Chondrocyte (in vitro differentiated cells): ENCODE measurements at places on chromosomes 16 and 17. TPM values are rescaled to one million over a fixed set of nuclear protein-coding genes. Genes with fewer than 3 reads are reported as not detected.

DNA sequence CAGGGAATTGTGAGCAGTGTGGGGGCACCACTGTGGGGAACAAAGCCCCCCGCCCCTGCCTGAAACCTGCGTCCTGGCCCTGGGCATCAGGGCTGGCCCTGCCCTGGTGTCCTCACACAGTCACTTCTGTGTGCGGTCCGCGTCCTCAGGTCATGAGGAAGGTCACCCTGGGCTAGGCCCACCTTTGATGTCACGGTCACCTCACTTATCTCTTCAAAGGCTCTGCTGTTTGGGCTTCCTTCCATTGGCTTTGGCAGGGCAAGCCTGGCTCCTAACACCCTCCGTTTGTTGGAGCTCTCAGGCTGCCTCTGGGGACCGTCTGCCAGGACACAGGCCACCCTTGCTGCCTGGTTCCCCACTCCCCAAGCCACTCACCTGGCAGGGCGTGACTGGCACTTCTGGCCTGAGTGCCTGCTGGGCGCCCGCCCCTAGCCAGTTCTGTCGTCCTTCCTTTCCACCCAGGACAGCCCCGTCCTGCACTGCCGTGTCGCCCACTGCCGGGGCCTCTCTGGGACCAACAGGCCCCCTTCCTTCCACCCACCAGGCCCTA lies 8.8 kb downstream of the CENPX start:
- H3K36me3 ChIP-seq, result no peaks in the 10 kb centered on the region
- no peak overlapping the region for H3K27ac ChIP-seq
- no peaks in the 10 kb centered on the region for H3K27me3 ChIP-seq
- H3K4me3 ChIP-seq, result no peak overlapping the region
- no peak for DNase-seq
- no peaks in the 10 kb centered on the region for H3K4me1 ChIP-seq

- no peak overlapping the region for H3K4me3 ChIP-seq
- DNase-seq, result no peak
- no peaks in the 10 kb centered on the region for H3K4me1 ChIP-seq
These were observed 22.5 kb upstream of the DYNLL2 start for GRCh38 chr17:58060596-58061191.

- H3K4me1 ChIP-seq, result peaks cover 11% of the 10 kb centered on the region
- no peak for DNase-seq
- H3K4me3 ChIP-seq, result no peak overlapping the region
- no peaks in the 10 kb centered on the region for H3K27me3 ChIP-seq
- peak overlapping the region; percentile 32 for H3K27ac ChIP-seq
These were observed 52.9 kb downstream of the TTC19 start for GRCh38 chr17:16052486-16052885.

SLC52A1 gene
- total RNA-seq, result not detected in 3 replicates

DNA sequence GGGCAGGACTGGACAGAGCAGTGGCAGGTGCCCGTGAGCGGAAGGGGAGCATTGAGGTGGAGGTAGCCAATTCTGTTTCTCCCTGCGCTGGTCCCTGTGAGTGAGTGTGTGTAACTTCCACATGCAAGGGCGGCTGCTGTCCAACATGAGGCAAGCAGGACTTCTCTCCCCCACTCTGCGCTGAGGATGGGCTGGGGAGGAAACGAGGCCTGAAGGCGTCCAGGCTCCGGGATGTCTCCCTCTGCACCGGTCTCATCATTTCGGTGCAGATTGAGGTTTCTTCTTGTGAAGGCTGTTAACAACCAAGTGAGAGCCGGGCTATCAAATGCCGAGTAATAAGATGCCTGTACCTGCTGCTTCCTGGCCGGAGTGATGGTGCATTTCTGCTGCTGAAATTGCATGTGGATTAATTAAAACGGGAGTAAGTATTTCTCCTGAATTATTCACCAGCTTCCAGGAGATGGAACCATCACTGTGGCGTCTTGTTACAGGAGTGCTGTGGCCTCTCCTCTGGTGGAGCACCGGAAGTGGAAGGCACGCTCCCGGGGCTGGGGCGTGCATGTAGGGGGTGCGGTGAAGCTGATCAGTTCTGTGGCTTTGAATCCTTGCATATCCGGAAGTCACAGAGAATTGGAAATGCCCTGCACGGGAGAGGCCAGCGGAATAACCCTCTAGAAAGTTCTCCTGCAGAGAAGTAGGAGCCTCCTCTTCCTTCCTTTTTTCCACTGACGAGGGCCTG lies 41.7 kb upstream of the MGAT5B start:
- no peaks in the 10 kb centered on the region for H3K4me1 ChIP-seq
- peaks cover 29% of the 10 kb centered on the region for H3K27me3 ChIP-seq
- H3K4me3 ChIP-seq, result no peak overlapping the region
- peaks cover 2% of the 10 kb centered on the region for H3K36me3 ChIP-seq

SRL gene
- total RNA-seq, result not detected in 3 replicates

DNA sequence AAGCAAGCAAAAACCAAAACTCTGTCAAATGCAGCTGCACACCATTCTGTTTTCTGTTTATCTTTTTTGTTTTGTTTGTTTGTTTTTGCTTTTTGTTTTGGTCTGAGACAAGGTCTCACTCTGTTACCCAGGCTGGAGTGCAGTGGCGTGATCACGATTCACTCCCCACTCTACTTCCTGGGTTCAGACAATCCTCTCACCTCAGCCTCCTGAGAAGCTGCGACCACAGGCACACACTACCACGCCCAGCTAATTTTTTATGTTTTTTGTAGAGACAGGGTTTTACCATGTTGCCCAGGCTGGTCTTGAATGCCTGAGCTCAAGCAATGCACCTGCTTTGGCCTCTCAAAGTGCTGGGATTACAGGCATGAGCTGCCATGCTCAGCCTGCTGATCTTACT lies 19.3 kb upstream of the SLFN13 start:
- DNase-seq, result no peak
- H3K4me3 ChIP-seq, result no peak overlapping the region

DNA sequence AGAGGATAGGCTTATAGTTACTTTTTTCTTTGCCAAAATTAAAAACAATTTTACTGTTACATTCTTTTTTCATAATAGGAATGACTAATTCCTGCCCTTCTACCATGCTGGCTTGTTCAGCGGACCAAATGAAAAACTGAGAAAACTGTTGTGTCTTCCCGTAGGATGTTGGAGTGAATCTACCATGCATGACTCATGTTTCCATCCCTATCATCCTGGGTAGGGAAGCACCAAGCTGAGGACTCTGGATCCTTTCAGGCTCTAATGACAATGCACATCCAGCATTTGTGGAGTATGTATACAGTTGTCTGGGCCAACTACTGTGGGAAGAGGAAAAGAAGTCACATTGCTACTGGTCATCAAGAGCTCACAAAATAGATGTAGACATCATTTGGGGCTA lies 41.1 kb upstream of the DHX8 start:
- H3K36me3 ChIP-seq, result no peaks in the 10 kb centered on the region
- no peak for DNase-seq
- H3K27ac ChIP-seq, result peak overlapping the region; percentile 18
- H3K4me1 ChIP-seq, result peaks cover 30% of the 10 kb centered on the region
- no peak overlapping the region for H3K4me3 ChIP-seq

DNA sequence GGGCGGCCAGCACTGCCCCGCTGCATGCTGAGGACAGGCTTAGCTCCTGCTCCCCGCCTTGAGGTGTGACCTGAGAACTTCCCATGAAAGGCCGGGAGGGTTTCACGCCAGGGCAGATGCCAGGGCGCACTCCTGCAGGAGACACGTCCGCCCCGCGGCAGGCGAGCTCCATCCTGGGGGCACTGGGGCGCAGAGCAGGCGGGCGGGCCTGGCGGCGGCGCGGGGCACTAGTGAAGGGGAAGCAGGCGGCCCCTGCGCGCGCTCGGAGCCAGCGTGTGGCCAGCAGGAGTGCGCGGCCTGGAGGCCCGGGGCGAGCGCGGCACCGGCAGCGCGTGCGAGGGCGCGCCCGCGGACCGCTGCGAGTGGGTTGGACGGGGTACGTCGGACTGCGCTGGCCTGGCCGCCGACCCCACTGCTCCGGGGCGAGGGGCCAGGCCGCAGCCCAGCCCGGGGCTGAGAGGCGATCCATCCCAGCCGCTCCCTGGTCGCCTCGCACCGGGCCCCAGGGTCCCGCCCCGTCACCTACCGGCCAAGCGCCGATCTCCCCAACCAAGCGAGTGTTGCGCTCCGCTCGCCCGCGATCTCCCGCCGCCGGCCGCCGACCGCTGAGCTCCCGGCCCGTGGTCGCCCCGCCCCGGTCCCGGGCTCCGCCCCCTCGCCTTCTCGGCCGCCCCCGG lies at the start of gene MAP3K14:
MAP3K14 (minus strand) TSS at position 587 of the 677 bp plus-strand sequence. CDS start 26,275 bp downstream, outside the sequence.
- H3K27me3 ChIP-seq, result no peaks in the 10 kb centered on the region
- peak within 1 kb of the TSS; percentile 93 for H3K27ac ChIP-seq
- DNase-seq, result peak; percentile 94
- H3K4me1 ChIP-seq, result peaks cover 89% of the 10 kb centered on the region
- H3K36me3 ChIP-seq, result no peaks in the 10 kb centered on the region

DNA sequence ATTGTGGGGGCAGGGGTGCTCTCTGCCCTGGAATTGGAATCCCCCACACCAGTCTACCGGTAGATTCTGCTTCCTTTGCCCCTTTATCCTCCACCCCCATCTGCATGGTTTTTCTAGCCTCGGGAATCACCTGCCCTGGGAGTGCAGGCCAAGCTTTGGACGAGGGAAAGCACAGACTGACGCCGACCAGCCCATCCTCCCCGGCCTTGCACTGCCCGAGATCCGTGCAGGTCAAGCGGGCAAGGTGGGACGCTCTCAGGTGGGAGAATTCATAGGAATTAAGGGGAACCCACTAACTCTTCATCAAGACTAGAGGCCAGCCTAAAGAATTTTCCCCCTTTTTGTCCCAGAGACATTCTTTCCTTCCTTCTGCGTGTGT lies 9.9 kb upstream of the HOXB13 start:
- no peak for DNase-seq
- H3K27ac ChIP-seq, result no peak overlapping the region
- no peak overlapping the region for H3K4me3 ChIP-seq
- H3K27me3 ChIP-seq, result peaks cover 92% of the 10 kb centered on the region

TRIM72 gene
- total RNA-seq, result not detected in 3 replicates

DNA sequence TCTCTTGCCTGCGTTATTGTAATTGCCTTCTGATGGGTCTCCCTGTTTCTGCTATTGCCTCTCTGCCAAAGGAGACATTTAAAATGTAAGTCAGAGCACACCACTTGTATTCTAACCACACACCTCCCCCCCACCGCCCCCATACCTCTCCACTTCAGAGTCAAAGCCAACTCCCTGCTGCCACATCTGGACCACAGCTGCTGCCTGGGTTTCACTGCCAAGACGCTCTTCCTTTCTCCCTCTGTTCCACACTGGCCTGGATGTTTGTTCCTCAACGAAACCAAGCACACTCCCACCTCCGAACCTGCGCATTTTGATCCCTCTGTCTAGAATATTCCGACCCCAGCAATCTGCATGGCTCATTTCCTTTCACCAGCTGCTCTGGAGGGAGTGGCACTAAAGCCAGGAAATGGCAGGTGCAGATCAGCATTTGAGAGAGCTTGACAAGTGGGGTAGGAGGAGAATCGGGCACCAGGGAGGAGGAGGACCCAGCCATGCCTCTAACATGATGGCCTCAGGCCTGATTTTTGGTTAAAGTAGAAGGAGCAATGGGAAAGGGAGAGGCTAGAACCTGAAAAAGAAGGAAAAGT lies 92.4 kb upstream of the HS3ST2 start:
- no peak overlapping the region for H3K27ac ChIP-seq
- H3K4me1 ChIP-seq, result no peaks in the 10 kb centered on the region
- no peak overlapping the region for H3K4me3 ChIP-seq

ZFP3 gene
- 0.29 to 0.69 TPM (median 0.55 TPM) in 3 replicates for total RNA-seq

DNA sequence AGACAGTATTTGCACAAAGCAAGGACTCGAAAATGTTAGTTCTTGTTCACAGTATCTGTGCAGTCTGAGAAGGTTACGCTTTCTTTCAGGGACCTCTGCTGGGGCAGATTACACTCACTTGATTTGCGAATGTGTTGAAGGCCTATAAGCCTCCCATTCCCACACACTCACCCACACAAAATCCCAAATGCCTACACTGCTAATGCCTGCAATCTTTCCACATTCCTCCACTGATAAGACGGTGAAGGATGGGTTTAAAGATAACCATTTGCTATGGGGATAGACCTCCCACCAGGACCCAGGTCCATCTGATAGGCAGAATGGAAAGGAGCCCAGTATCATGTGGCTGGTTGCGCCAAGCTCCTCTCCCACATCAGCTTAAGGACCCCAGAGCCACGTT lies 394.9 kb upstream of the SALL1 start:
- no peak overlapping the region for H3K4me3 ChIP-seq
- no peak for DNase-seq
- no peaks in the 10 kb centered on the region for H3K4me1 ChIP-seq
- no peaks in the 10 kb centered on the region for H3K27me3 ChIP-seq
- H3K27ac ChIP-seq, result no peak overlapping the region
- H3K36me3 ChIP-seq, result no peaks in the 10 kb centered on the region

DNA sequence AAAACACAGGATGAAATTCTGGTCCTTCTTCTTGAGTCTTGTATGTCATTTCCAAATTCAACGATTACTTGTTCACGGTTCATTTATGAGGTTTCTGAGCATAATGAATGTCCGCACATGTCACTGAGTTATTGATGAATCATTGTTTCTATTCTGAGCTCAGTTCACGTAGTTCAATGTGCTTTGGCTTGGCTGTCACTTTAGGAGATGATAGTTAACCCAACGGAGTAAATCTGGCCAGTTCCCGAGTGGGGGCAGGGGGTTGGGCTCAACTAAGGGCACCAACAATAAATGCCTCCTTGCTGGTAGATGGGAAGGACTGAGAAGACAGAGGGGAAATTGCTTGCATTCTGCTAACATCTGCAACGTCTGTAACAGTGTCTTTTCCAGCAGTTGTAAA lies 239.4 kb upstream of the HSBP1 start:
- no peaks in the 10 kb centered on the region for H3K36me3 ChIP-seq
- no peaks in the 10 kb centered on the region for H3K27me3 ChIP-seq
- H3K4me1 ChIP-seq, result no peaks in the 10 kb centered on the region
- H3K4me3 ChIP-seq, result no peak overlapping the region
- H3K27ac ChIP-seq, result no peak overlapping the region

- no peaks in the 10 kb centered on the region for H3K27me3 ChIP-seq
- no peak for DNase-seq
- H3K27ac ChIP-seq, result no peak overlapping the region
- peaks cover 28% of the 10 kb centered on the region for H3K36me3 ChIP-seq
- no peak overlapping the region for H3K4me3 ChIP-seq
- H3K4me1 ChIP-seq, result peaks cover 21% of the 10 kb centered on the region
These were observed 22.9 kb downstream of the BANP start for GRCh38 chr16:87974178-87974577.

TEDC2 gene
- 3.9 to 6.5 TPM (median 5.5 TPM) in 3 replicates for total RNA-seq

GRCh38 chr16:88928405-88929090 lies 48.5 kb downstream of the CBFA2T3 start:
- H3K27ac ChIP-seq, result no peak overlapping the region
- H3K36me3 ChIP-seq, result no peaks in the 10 kb centered on the region
- H3K27me3 ChIP-seq, result peaks cover 8% of the 10 kb centered on the region

DNA sequence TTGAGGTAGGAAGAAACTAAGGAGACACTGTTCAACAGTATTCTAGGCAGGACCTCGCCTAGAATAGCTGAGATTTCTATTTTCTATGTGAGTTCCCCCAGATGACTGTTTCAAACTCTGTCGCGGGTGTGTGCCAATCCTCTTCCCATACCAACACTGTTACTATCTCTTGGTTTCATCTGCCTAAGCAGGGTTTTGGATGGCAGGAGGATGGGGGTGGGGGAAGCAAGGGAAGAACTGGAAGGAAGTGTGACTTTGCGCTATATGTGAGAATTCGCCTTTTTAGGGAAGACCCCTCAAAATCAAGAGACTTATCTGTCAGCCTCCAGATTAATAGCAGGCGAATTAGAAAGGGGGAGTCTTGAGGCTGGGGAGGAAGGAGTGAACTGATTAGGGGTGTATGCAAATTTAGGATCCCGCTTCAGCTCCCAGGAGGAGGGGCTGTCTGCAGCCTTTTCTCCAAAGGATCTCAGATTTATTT lies 521 bp upstream of the G6PC3 start:
- DNase-seq, result no peak
- H3K4me1 ChIP-seq, result peaks cover 44% of the 10 kb centered on the region
- H3K27me3 ChIP-seq, result no peaks in the 10 kb centered on the region
- H3K36me3 ChIP-seq, result peaks cover 4% of the 10 kb centered on the region
- peak overlapping the region; percentile 90 for H3K4me3 ChIP-seq
- peak overlapping the region; percentile 99 for H3K27ac ChIP-seq

ACSM2A gene
- 0.21 TPM in 1 of 3 replicates, not detected in the others for total RNA-seq
